ENCODE measurements at places on chromosomes 6 and 20.

DNA sequence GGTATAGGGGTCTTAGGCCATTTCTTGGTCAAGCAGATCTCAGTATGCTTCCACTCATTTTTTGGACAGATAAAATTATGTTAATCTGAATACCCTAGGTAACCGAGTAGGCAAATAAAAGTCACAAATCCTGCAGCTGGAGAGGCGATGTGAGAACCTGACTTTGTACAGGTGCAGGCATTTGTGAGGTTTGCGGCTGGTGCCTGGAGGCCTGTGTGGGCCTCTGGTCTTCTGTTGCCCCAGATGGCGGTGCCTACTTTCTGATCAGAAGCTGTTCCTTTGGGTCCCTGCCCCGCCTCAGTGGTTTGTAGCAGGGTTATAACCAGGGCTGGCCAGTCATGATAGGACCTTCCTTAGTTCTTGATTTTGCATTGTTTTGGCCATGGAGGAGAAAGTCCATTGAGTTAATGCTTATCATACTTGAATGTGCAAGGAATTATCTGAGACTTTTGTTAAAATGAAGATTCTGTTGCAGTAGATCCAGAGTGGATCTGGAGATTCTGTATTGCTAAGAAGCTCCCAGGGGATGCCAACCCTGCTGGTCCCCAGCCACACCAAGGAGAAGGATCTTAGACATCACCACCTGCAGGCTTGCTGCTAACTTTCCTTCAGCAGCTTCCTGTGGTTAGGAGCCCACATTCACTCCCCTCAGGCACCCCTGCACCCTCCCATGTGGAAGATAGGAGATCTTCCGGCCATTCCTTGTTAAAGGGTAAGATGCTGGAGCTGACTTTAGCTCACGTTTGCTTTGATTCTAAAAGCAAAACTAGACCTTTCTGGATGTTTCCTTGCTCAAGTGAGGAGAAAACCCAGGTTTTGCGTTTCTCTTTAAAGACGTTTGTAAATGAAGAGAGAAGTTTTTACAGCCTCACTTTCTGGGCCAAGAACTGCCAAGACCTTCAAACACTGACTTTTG lies 50.7 kb downstream of the LRRC1 start:
- DNase-seq, result no peak

DNA sequence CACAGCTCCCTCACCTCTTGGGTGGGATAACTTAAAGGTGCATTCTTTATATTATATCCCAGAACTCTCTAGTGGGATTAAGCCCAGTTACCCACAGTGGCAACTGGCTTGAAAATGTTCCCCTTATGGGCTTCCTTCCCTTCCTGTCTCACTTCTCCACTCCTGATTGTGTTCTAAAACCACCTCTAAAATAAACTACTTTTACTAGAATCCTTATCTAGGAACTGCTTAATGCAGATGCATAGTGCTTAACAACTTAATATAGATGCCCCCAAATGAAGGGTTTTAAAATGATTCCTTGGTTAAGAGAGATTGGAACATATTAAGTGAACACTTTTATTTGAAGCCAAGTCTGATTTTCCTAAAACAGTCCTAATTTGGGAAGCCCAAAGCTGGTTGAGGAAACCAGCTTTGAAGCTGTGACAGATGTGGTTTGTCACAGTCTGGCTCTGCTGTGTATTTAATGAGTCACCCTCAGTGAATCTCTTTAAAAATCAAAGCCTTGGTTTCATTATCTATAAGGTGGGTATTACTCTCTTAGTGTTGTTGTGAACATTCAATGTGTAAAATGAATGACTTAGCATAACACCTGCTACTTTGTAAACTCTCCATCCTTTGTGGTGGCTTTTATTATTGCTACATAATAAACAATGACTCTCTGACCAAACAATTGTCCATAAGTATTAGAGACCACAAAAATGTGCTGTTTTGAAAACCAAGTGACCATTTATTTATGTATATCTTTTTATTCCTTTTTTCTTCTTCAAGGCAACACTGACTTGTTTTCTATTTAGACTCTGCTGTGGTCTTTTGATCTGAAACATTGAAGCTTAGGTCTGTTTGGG lies 24.4 kb downstream of the PLCB1 start:
- no peak for DNase-seq

- no peak for DNase-seq
These were observed 93.7 kb downstream of the ZFAND3 start for GRCh38 chr6:37913210-37913609.

DNA sequence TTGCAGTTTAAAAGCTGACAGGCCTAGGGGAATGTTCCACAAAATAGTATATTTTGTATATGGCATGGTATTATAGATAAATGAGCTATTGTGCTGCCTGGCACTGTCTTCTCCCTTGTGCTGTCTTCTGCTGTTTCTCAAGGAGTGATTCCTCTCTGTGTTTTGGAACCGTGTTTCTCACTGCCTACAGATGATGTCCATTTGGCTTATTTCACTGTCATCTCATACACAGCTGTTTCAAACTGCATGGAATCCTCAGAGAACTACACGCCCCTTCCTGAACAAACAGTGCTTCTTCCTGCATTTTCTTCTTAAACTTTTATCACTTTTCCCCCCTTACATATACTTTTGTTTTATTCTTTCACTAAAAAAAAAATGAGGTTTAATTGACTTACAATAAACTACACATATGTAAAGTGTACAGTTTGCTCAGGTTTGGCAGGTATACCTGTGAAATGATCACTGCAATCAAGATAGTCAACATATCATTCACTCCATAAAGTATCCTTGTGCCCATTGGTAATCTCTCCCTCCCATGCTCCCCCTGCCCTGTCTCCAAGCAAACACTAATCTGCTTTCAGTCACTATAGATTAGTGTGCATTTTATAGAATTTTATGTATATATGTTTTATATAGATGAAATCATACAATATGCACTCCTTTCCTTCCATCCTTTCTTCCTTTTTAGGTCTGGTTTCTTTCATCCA lies 43.0 kb downstream of the CBFA2T2 start:
- DNase-seq, result no peak

DNA sequence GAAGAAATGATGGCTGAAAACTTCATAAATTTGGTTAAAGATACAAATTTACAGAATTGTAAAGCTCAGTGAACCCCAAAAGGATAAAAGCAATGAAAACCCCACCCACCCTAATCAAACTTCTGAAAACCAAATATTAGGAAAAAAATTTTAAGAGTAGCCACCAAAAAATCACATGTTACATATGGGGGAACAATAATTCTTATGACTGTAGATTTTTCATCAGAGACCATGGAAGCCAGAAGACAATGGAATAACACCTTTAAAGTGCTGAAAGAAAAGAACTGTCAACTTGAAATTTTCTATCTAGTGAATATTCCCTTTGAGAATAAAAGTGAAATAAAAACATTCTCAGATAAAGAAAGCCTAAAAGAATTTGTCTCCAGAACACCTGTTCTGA lies 24.4 kb downstream of the PROCR start:
- DNase-seq, result no peak

DNA sequence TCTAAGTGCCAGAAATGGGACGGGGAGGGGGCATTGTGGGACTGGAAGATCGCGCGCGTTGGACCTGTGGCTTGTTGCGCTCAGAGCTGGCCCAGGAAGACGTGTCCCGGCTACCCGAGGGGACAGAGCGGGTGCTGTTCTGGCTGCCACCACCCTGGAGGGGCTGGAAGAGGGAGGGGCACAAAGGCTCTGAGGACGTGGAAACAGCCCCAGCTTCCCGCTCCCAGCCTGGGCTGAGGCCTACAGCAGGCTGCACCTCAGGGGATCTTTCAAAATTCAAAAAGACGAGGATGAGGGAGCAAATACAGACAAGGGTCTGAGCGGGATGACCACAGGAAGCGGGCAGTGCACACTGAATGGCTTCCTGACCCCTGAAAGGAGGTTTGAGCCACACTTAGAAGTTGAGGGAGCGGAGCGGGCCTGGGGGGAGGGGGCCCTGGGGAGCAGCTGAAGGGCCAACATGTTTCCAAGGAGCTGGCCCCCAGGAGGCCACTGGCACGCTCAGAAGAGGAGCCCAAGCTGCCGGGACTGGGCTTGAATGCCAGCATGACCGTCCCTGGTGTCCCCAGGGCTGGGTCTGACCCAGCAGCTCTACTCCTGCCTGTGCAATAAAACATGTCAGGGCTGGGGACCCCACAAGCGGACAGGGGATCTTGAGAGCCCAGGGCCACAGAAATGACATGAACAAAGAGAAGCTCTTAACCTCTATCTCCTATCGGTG lies 1.3 kb downstream of the OXT start:
- no peak for DNase-seq

DNA sequence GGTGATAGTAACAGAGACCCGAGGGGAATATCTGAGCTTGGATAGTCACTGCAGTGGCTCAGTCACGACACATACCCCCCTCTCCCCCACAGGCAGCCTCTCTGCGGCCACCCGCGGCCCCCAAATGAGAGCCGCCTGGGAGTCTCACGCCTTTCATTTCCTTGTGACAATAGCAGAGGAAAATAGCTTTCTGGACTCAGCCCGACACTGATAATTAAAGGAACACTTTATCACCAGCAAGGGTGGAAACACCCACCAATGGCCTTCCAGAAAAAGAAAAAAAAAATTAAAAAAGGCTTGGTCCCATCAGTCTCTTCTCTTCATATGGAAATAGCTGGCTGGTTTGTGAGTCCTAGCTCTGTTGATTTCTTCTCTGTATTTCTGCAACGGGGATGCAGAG lies 35.1 kb upstream of the KCNG1 start:
- no peak for DNase-seq

GRCh38 chr20:58614984-58615760 lies 35.9 kb upstream of the STX16 start:
- no peak for DNase-seq

GRCh38 chr6:45450831-45451230 lies 73.1 kb upstream of the SUPT3H start:
- no peak for DNase-seq

DNA sequence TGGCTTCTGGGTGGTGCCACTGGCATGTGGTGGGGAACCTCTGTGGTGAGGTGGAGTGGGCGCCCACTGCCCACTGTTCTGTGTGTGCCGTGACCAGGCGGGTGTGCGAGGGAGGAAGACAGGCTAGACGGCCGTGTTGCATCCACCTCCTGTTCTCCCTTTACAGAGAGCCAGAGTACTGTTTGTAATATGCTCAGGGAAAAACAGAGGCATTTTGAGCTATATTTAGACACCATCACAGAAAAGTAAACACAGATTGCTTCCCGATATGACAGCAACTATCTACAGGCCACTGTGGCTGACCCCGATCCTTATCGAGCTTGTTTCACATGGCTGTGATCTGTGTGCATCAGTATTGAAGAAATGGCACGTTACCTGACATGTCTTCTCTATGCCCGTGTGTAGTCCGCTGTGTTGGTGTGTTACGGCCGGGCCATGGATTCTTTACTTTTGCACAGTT lies 45.6 kb downstream of the ARID1B start:
- DNase-seq, result no peak

- DNase-seq, result no peak
These were observed 141.1 kb upstream of the SGK1 start for GRCh38 chr6:134458857-134459657.

DNA sequence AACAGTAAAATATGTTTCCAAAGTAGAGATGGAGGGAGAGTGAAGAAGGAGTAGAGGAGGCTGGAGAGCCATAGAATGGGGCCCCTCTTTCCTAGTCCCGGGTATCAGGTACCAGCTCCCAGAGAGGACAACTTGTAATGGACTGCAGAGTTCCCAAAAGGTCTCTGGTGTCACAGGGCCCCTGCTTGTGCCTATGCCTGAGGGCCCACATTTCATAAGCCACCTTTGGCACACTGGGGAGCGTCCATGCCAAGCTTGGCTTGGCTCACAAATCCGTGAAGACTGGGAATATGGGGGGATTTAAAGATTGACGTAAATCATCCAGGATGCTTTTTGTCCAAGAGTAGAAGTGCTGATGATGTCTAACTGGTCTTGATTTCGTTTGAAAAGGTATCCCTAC lies 16.4 kb upstream of the SLC22A3 start:
- no peak for DNase-seq

DNA sequence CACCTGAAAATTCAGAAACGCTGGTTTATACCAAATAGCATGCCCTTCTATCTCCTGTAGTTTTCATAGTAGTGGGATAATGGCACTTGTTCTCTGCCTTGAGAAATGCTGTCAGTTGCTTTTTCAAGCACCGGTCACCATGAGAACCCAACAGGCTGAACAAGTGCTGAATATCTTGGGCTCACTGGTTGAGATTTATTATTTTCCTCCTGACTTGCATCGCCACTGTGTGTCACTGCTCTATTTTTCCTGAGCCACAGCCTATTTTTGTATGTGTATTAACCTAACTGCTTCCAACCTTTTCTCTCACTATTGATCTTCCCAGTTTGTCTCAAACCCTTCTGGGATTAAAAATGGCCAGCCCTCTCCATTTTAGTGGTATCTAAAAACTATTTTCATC lies 71.9 kb downstream of the OPN5 start:
- no peak for DNase-seq

DNA sequence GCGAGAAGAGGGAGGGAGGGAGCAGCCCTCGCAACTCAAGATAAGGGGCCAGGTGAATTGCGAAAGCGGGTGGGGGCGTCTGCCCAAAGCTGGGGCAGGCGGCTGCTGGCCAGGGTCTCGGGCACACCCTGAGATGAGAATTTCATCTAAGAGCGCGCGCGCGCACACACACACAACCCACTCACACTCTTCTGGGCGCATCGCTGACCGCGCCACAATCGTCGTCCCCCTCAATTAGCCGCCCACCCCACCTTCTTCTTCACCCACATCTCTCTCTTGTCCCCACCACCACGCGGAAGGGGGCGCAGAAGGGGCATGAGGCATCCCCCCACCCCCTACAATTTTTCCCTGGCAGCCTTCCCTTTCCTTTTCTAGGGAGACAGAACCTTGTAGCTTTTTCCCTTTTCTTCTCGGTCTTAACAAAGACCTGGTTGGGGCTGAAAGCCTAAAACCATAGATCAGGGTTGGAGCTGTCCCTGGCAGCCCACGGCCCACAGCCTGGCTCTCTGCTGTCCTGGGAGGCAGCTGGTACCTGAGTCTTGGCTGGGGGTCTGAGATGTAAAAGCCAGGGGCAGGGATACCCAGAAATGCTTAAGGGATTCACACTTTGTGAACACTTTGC lies 737 bp upstream of the PTPRT start:
- no peak for DNase-seq

- no peak for DNase-seq
These were observed 414.9 kb downstream of the KIF16B start for GRCh38 chr20:16158090-16158975.

All from T-helper 2 cell treated with Interferon-gamma antibody and Interleukin-4, amounts not matched to agents 5 μg/mL and 100 μg/mL, for 36 hours (primary cell).